AG09319 (cell line): ENCODE measurements at places on chromosomes 7 and 10.
A peak's percentile ranks its signal among the peaks of the same experiment; 100 is the strongest.

DNA sequence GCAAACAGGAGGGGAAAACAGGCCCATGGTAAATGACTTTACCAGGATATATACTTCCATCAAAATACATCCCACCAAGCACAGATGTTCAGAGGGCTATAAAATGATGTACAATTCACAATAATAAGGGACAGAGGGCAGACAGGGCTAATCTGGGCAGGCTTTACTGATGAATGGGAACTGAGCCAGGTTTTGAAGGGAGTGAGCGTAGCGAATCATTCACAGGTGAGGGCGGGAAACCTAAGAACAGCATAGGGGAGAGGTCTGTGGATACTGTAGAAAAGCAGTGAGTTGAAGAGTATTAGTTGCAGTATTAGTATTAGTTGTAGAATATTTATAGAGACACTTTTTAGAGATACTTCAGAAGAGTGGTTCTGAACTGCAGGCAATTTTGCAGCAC, 180.8 kb downstream of the JAZF1 start:
- DNase-seq = no peak

DNA sequence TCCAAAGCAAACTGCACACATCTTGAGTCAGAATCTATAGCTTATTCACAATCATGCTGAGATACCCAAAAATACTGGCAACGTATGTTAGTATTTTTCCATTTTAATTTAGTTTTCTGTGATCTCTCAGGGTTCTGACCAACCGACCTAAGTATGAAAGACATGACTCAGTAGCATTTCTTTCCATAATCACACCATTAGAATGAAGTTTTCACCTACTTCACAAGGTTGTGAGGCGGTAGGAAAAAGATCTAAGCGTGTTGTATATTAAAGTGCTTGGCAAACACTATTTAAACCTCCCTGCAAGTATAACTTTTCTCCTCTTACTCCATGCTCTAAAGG, 49.1 kb downstream of the PLCE1 start:
- DNase-seq = no peak

DNA sequence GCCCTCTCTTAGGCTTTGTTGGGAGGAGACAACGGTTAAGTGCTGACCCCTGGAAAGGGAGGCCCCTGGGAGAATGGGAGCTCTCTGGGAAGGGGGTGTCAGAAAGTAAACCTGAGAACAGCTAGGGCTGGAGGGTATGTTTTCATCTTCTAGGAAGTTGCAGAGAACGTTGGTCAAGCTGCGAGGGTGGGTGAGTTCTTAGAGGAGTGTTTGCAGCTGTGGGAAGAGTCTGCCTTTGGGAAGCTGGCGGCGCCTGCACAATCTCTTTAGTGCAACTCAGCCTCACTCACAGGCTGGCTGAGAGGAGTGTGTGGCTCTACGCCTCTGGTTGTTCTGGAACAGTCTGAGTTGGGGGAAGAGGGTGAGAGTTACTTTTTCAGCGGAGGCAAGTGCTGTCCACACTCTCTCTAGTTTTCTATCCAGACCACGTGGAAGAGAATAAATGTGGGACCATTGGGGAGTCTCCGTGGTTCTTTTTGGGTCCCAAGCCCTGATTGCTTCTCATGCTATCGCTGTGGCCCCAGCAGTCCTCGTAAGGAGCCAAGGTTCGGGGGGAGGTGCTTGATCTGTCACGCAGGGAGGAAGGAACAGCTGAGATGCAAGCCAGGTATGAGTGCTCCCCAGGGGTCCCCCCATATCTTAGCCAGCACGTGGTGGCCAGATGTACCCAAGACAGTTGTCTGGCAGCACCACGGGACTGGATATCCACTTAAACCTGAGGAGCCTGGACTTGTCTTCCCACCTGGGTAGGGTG, 237.2 kb downstream of the BUB3 start:
- no peak for DNase-seq

DNA sequence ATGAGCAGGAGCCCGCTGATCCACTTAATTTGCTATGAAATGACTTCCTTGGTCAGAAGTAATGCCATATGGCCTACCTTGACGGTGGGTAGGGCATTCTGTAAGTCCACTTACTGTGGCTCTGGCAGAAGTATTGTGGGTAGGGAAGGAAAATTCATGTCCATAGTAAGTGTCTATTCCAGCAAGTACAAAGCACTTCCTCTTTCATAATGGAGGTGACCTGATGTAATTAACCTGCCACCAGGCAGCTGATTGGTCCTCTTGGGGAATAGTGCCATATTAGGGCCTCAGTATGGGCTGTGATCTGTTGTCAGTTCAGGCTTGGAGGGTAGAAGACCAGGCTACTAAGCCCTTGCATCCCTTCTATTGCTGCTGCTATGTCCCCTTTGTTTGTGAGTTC, 103.9 kb downstream of the SLC37A3 start:
- no peak for DNase-seq

- DNase-seq = peak; percentile 85
Observed at GRCh38 chr7:37211097-37211880, 237.4 kb downstream of the ELMO1 start.

- DNase-seq = no peak
Observed at GRCh38 chr10:2081501-2081900, 344.2 kb upstream of the ADARB2 start.

DNA sequence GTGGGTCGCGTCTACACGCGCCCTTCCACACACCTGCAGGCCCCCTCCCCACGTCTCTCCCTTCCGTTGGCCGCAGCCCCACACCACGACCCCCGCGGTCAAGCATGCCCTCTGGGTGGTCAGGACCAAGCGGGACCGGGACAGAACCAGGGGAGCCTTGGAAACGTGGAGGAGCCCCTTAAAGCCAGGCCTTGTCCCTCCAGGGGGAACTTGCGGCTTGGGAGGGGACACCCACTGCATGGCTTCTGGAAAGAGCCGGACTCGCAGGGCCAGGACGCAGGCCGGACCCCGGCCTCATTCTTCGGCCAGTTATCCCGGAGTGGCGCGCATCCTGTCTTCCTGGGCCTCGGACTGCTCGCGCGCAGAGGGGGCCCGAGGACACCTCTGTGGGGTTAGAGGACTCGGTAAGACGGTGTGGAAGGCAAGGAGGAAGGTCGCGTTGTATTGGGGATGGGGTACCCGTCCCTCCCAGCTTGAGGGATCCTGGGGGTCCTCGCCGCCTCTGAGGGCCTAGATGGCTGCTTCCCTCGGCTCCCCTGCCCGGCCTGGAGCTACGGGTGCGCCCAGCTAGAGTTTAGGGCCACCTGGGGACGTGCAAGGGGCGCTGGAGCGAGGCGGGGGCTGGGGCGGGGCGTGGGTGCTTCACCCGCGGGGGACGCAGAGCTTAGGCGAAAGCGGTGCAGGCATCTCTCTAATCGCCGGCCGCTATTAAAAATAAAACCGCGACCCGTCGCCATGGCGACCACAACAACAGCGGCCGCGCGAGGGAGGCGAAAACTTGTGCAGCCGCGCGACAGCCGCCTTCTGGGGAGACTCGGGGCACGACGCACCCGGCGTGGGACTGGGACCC, 1.8 kb upstream of the PDGFA start:
- DNase-seq = no peak

- DNase-seq = no peak
Observed at GRCh38 chr10:72574636-72575035, 51.2 kb downstream of the MICU1 start.

DNA sequence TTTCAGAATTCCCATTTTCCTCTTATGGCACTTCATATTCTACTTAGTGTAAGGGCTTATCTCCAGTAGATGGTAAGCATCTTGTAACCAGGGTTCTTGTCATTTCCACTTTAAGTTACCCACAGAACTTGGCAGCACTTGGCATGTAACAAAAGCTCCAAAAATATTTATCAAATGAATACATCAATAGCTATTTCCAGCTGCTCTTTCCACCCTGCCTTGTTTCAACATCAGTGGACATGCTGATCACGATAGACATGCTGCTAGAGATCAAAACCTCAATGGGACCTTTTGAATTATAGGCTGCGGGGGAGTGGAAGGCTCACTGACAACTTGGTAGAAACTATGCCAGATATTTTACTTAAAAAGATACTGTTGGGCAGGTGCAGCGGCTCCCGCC, 32.9 kb downstream of the HOXA1 start:
- no peak for DNase-seq

- DNase-seq = no peak
Observed at GRCh38 chr10:124524991-124525653, 63.5 kb downstream of the LHPP start.

GRCh38 chr10:34884272-34884952, 69.3 kb upstream of the PARD3 start:
- DNase-seq = no peak

- DNase-seq = no peak
Observed at GRCh38 chr10:95319239-95319638, 28.4 kb upstream of the PDLIM1 start.

- DNase-seq = no peak
Observed at GRCh38 chr10:94938383-94938782, at the start of gene CYP2C9. Gene CYP2C9, plus strand, starts transcription at chr10:94938658. Its CDS starts 25 bp downstream, at chr10:94938683.

DNA sequence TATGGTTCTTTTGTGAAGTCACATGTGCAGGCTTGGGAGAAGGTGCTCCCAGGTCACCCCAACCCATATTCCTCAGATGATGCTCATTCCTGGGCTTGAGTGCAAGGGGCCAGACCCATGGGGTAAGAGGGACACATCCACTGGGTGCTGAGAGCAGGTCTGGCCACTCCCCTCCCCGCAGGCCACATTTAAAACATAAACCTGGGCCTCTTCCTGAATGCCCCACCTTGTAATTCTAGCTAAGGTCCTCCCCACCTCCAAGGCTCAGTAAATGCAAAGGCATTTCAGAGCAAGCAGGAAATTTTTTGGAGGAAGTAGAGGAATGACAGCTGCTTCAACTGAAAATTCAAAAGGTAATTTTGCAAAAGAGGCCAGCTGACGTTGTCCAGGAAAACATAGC, 172.5 kb downstream of the ARHGAP21 start:
- no peak for DNase-seq

DNA sequence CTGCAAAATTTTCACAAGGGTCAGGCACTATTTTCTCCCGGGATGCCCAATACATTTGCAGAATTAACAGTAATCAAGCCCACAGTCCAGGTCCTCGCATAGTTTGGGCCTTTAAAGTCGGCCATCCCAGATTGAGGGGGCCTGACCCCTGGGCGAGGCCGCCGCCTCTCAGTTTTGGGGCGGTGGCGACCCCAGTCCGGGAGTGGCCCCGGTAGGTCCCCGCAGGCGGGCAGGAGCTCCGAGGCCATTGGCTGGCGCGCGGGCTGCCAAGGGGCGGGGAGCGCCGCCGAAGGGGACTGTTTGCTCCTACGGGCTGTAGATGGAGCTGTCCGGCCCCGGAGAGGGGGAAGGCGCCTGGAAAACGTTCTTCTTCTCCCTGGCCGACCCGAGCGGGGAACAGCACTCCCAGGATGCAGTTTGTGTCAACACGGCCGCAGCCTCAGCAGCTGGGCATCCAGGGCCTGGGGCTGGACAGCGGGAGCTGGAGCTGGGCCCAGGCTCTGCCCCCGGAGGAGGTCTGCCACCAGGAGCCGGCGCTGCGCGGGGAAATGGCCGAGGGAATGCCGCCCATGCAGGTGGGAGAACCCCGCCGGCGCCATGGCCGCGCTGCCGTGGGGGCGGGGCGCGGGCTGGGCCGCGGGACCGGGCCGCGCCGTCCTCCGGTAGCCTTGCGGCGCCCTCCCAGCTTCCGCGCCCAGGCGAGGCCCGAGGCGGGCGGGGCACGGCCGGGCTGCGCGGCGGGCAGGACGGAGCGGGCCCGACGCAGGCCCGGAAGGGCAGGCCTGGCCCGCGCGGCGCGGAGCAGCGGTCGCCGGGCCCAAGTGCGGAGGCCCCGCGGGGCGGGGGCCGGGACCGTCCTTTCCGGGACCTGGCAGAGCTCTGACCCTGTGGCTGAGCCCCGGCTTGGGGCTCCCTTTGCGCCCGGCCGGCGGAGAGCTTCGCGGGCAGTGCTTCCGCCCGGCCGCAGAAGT, at the start of gene ZNF282:
ZNF282 (plus strand) TSS at position 367 of the 971 bp plus-strand sequence; CDS start at position 411, 44 bp downstream.
- peak; percentile 69 for DNase-seq

- no peak for DNase-seq
Observed at GRCh38 chr7:100127866-100128636, 1.3 kb downstream of the MBLAC1 start.

DNA sequence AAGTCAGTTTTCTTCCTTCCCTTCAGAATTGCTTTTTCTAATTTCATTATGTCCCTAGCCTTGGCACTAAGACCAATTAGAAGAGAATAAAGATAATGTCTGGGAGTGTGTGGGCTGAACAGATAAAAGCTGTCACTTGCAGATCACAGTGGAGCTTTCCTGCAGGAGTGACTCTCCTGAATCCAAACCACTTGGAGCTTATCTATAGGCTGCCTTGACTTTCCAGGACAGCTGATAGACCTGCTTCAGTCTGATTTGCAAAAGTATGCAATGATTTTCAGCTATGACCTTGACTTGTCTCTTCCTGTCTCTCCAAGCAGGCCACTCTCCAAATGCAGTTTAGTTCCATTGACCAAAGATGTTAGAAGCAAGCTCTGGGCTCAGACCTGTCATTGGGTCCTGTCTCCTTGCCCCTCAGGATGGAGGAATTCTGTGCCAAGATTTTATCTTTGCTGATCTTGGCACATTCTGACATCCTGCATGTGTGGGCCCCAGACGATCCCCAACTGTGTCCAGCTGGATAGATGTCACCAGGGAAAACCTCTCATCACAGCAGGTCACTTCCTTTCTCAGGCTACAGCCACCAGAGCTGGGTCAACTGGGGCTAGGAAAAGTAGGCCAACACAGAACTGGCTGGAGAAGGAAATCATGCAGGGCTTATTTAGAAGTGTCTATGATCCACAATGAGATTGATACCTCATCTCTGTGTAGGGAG, 120.9 kb upstream of the ZNF438 start:
- no peak for DNase-seq

GRCh38 chr7:55488216-55488615, 84.1 kb downstream of the VOPP1 start:
- DNase-seq = no peak

DNA sequence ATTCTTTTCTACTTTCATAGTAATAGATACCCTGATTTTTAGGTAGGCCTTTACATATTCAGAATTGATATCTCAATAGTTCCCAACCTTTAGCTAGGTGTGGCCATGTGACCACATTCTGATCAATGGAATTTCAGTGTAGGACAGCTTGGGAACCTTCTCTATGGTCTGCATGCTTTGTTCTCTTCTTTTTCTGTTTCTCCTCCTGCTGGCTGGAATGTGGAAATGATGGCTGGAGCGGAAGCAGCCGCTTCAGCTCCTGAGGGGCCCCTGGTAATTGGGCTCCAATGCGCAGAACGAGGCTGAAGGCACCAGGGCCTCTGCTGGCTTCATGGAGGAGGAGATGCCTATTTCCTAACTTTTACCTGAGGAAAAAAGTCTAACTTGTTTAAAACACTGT, 152.6 kb downstream of the ZMYND11 start:
- no peak for DNase-seq

DNA sequence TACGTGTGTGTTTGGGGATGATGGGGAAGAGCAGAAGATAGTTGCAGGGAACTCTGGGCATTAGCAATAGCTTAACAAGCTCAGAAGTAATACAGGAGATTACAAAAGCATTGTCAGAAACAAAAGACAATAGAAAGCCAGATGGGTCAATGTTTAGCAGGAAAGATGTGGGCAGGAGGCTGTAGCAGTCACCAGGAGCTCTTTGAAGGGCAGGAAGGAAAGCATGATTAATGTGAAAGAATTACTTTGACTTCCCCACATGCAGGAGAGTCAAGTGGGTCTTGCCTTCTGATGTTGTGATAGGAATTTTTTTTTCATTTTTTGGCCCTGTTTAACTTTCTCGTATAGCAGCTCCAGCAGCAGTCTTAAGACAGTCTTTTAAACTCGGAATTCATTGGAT, 6.0 kb upstream of the SMNDC1 start:
- DNase-seq = no peak
